ENCODE measurements at places on chromosomes 12 and 14.
A peak's percentile ranks its signal among the peaks of the same experiment; 100 is the strongest.

DNA sequence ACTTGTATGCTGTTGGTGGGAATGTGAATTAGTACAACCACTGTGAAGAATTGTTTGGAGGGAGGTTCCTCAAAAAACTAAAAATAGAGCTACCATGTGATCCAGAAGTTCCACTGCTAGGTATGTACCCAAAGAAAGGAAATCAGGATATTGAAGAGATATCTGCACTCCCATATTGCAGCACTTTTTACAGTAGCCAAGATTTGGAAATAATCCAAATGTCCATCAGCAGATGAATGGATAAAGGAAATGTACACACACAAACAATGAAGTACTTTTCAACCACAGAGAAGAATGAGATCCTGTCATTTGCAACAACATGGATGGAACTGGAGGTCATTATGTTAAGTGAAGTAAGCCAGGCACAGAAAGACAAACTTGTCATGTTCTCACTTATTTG is 25.9 kb downstream of the TIGAR start:
- DNase-seq: peak; percentile 30

GRCh38 chr12:3333991-3334391 is 157.0 kb upstream of the PRMT8 start:
- no peak for DNase-seq

DNA sequence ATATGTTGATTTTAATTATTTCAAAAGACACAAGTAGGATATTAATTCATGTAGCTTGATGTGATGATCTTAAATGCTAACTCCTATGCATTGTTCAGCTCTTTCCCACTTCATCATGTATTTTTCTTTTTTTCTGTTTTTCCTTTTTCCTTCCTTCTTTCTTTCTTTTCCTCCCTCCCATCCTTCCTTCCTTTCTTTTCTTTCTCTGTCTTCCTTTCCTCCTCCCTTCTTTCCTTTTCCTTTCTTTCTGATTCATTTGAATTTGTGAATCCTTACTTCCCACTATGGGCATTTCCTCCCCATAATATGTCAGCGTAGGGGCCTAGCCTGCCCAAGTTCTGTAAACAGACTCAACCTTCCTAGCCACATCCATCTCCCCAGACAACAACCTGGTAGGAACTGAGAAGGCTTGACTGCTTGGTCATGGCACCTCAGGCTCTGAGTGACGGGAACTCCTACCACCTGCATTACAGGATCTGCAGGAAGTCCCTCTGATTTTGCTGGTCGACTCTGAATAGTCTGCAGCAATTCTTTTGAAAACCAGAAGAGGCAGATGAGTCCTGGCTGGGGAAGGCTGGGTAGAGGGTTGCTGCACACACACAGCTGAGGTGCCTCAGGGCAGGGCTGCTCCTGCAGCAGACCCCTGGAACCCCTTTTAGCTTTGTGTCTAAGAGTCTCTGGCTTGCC is 33.4 kb upstream of the BHLHE41 start:
- DNase-seq: no peak

DNA sequence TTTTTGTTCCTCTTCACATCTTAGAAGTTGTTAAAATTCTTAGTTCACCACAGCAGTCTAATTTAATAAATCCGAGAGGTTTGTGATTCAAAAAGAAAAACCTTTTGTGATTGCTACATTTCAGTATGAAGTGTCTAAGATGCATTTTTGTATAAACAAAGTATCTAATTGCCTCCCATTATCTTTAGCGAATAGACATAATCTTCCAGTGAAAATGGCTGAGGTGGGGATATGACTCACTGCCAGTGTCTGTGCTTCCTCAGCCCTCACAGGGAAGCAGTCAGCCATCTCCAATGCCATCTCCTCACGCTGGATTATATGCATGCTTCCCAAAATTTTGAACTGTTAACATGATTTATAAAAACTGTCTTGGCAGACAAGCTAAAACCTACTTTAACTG is 7.6 kb downstream of the GCH1 start:
- DNase-seq: no peak

GRCh38 chr14:70857496-70857890 is 48.2 kb upstream of the MAP3K9 start:
- DNase-seq: no peak

DNA sequence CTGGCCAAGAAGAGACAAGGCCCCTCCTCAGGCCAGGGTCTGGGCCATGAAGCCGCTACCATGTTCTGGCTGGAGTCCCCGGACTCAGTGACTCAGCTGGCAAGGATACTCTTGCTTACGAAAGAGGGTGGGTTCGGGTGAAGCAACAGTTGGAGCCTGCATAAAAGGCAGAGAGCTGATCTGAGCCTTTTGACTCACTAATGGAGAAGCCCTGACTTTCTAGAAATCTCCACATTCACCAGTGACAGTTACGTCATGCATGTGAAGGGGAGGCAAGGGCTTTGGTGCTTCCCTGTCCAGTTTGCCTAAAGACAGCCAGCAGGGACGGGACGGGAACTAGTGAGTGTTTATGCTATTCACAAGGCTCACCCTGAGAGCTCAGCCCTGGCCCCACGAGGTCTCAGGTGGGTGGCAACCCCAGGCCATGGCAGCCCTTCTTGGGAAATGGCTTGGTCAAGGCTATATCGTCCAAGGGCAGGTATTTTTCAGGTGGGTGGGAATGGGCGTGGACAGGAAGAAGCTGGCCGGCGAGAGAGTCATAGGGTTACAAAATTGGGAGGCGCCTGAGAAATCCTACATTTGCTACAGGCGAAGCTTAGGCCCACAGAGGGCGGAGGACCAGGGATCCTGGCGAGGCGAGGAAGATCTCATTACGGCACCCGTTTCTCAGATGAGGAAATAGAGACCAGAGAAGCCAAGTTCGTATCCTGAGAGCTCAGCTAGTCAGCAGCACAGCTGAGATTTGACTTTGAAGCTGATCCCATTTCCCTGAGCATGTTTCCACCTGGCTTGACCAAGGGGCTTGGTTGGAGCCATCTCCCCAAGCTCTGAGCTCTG is 314.6 kb downstream of the BCL11B start:
- no peak for DNase-seq

- peak; percentile 53 for DNase-seq
Observed at GRCh38 chr12:26651566-26652188, 181.3 kb downstream of the ITPR2 start.

DNA sequence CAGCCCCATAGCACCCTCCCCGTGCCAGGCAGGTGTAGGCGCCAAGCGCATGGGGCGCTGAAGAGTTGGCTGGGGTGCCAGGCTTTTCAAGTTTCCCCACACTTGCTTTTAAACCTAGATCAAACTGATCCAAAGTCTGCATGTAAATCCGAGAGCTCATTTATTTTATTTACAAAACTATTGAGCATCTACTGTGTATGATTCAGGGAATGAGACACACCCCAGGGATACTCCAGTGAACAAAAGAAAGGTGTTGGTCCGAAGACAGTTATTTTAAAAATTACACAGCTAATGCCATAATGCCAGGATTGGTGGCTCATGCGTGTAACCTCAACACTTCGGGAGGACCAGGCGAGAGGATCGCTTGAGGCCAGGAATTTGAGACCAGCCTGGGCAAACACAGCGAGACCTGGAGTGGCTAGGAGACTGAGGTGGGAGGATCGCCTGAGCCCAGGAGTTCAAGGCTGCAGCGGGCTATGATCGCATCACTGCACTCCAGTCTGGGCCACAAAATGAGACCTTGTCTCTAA is 780 bp upstream of the SLC41A2 start:
- no peak for DNase-seq

DNA sequence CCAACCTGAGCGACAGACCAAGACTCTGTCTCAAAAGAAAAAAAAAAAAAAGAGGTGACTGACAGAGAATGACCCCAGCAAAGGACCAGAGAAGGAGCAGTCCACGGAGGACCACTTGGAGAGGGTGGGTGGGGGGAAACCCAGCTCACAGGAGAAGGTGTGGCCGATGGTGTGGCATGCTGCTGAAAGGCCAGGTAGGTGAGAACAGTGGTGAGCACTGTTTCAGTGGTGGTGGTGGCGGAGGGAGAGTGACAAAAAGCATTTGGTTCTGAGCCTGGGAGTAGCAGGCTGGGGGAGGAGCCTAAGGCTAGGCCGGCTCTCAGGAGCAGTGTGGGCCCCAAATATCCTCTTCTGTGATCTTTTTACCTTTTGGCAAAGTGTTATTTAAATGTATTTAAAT is 63.8 kb downstream of the IRF2BPL start:
- DNase-seq: no peak

DNA sequence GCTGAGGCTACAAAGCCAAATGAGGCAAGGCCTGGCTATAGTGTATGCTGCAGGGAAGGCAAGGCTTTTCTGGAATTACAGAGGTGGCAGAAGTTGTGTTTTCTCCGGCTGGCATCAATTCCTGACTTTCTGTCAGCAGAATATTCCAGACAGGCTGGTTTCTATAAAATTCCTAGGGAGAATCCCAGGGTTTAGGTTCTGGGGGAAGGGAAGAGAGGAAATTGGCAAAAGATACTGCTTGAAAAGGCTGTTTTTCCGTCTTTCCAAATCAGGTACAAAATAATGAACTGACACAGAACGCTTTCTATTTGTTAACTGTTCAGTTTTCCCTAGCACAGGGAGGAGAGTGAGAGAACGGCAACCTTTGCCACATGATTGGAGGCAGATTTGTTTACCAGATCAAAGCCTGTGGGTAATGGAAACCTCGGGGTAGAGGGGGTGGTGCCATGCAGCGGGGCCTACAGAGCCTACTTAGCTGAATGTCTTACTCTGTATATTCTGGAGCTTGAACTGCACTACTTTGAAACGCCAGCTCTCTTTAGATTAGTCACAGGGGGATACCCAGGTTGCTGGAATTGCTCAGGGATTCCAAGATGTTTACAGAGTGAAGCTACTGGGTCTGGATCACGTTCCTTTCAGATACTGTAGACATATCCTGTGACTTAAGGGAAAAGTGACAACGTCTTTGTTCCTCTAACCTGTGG is 65.8 kb upstream of the DACT1 start:
- DNase-seq: no peak

- no peak for DNase-seq
Observed at GRCh38 chr12:76026643-76027063, 4.9 kb downstream of the PHLDA1 start.

GRCh38 chr14:76582447-76582846 is 178.8 kb upstream of the VASH1 start:
- no peak for DNase-seq

GRCh38 chr12:46124132-46124847 is 133.9 kb upstream of the SCAF11 start:
- no peak for DNase-seq

- no peak for DNase-seq
Observed at GRCh38 chr14:70361893-70362292, 2.4 kb upstream of the COX16 start.

- DNase-seq: peak; percentile 73
Observed at GRCh38 chr14:104130974-104131651, 7.3 kb upstream of the KIF26A start.

- DNase-seq: no peak
Observed at GRCh38 chr14:90443161-90444076, 46.6 kb downstream of the CALM1 start.

DNA sequence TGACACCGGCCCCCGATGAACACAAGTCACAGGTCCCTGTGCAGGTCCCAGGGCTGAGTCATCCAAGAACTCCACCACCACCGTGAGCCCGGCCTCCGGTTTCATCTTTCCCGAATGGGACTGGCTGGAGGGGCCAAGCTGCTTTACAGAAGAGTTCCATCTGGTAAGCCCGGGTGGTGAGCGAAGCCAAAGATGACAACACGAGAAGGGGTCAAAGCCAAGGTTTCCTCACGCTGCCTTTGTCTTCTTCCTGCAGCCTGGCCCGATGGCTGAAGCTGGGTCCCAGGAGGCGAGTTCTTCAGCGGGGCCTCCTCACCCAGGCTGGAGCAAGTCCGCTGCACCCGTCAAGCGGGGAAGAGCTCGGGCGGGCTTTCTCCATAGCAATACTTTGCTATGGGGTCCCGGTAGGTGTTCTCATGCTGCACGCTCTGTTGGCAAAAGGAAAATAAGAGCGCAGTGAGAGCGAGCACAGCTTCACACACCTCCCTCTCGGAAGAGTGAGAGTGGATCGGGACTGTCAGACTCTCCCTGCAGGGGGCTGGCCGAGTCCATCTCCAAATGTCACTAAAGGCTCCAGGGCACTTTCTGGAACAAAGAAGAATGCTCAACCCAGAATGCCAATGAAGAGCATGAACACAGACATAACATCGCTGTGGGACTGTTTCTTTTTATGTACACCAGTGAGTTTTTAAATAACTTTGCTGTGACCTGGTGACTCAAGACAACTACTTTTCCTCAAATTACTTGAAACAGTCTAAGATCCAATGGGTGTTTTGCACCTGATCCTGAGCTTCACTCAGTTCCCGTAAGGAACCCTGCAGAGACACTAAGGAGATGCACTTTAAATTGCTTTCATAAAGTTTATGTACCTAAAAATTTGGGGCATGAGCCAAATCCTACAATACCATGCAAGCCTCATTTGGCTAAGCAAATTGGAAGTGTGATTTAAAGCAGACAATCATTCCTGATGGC is 20.1 kb downstream of the SPRING1 start:
- no peak for DNase-seq

GRCh38 chr14:22410497-22410896 is 178.5 kb downstream of the DAD1 start:
- DNase-seq: no peak

DNA sequence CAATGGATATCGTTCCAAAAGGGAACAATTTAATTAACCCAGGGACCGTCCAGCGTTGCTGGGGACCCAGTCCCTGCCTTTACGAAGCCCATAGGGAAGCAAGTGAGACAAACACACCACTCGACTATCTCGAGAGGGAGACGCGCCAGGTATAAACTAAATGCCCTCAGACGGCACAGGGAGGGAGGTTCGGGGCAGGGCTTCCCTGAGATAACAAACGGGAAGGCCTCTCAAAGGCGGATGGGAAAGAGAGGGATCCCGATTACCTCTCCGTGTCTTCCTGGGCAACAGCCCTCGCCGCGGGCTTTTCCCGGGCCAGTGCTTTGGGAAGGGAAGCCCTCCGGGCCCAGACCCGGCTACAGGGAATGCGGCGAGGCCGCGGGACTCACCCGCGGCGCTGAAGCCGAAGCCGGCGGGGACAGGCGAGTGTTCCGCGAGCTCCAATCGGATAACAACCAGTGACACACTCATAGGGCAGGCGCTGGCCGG is 390 bp downstream of the BRAP start:
- no peak for DNase-seq

Data from NCI-H2081 (cell line).